ENCODE measurements at places on chromosomes 16 and 17.
A peak's percentile ranks its signal among the peaks of the same experiment; 100 is the strongest.

DNA sequence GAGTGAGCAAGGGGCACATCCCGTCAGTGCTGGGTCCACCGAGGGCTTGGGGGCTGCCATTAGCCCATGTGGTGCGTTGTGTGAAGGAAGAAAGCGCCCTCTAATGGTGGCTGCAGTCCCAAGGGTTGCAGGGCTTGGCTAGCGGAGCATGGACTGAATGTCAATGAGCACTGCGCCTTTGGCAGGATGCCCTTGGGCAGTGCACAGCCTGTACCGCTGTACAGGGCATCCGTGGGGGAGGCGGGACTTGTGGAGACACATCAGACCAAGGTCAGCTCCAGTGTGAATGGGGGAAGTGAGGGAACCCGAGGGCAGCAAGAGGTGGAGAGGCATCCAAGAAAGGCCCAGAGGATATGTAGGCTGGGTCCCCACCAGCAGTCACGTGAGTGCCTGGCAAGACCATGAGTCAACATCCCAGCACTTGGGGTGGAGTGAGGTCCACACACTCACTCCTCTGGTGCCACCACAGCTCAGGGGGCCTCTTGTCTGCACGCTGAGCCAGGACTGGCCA, 75.5 kb upstream of the MED9 start:
- no peak for DNase-seq

- no peak for DNase-seq
Observed at GRCh38 chr16:24966634-24967033, 48.5 kb downstream of the ARHGAP17 start.

DNA sequence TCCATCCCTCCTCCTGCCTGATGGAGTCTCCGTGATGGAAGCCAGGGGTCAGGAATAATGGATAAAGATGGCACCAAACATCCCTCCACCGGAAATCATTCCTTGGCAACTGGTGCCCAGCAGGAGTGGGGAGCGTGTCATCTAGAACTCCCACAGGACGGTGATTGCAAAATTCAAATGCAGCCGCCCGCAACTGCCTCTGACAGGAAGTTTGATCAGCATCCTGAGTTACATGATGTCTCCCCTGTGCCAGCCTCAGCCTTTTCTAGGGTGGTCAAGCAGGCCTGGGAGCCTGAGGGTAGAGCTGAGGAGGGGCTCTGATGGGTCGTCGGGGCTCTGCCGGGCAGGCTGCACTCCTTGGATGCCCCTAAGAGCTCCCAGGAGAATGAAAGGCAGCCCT, 52.8 kb downstream of the GSG1L start:
- DNase-seq: no peak

DNA sequence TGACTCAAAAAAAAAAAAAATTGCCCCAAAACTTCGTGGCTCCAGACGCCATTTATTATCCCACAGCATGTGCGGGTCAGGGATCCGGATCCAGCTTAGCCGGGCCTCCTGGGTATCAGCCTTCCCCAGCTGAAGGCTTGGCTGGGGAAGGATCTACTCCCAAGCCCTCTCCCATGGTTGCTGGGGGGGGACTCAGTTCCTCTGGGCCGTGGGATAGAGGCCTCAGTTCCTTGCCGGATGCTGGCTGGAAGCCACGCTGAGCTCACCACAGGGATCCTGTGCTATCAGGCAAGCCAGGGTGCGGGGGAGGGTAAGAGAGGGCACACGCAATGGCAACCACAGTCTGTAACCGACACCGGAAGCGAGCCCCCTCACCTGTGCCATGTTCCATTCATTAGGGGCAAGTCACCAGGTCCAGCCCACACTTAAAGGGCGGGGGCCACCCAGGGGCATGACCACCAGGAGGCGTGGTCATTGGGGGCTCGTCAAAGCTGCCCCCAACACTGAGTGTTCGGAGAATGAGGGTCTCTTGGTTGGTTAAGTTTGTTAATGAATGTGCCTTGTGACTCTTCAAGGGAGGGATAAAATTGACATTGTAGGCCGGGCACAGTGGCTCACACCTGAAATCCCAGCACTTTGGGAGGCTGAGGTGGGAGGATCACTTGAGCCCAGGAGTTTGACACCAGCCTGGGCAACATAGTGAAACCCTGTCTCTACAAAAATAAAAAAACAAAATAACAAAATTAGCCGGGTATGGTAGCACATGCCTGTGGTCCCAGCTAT, 210.0 kb upstream of the GSE1 start:
- no peak for DNase-seq

- DNase-seq: no peak
Observed at GRCh38 chr17:7848739-7849129, 6.1 kb upstream of the TMEM88 start.

GRCh38 chr17:68210570-68211315, 37.1 kb upstream of the AMZ2 start:
- DNase-seq: no peak

DNA sequence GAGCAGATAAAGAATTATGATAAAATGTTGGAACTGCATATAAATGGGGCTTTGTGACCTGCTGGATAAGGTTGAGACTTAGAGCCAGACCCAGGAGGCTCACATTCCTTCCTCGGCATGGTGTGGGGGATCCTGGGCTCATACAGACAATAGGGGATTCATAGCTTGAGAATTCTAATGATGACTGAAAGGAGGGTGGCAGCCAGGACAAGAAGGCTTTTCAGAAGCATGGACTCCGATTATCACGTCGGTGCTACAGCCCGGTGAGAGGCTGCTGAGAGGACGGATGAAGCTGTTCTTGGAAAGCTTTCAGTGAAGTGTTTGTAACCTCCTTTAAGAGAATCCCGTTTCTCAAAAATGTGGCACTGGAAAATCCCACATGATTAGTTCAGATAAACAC, 167.2 kb downstream of the ANKFN1 start:
- DNase-seq: no peak

GRCh38 chr17:81392909-81393654, 2.2 kb upstream of the BAHCC1 start:
- DNase-seq: peak; percentile 87

GRCh38 chr16:85354686-85355514, 242.6 kb upstream of the CIBAR2 start:
- peak; percentile 80 for DNase-seq

GRCh38 chr16:88356727-88357199, 26.0 kb upstream of the ZNF469 start:
- DNase-seq: no peak

DNA sequence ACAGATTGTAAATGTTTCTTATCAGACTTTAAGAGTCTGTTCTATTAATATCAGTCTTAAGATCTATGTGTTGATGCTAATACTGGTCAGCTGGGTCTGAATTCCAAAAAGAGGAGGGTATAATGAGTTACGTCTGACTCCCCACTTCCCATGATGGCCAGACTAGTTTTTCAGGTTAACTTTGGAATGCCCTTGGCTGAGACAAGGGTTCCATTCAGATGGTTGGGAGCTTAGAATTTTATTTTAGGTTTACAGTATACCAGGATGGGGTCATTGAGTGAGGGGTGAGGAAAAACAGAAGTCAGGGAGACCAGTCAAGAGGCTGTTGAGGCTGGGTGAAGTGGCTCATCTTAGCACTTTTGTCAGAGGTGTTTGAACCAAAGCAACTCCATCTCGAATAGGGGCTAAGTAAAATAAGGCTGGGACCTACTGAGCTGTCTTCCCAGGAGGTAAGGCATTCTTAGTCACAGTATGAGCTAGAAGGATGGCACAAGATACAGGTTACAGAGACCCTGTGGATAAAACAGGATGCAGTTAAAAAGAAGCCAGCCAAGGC, 2.9 kb upstream of the TMEM231 start:
- DNase-seq: no peak

DNA sequence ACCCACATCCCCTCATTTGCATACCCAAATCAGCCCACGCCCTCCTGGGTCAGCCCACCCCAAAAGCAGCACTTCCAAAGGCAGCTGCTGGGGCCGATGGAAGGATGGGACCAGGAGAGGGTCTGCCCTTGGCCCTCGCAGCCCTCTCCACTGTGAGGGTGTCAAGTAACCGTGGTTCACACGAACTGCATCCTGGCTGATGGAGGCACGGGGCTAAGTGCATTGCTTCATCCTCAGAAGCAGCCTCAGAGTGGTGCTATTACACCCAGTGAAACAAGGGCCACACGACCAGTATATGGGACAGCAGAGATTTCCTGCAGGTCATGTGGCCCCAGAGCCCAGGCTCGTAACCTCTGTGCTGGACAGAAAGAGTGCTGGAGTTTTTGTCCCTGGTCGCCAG, 13.2 kb upstream of the ATP2A3 start:
- DNase-seq: no peak

DNA sequence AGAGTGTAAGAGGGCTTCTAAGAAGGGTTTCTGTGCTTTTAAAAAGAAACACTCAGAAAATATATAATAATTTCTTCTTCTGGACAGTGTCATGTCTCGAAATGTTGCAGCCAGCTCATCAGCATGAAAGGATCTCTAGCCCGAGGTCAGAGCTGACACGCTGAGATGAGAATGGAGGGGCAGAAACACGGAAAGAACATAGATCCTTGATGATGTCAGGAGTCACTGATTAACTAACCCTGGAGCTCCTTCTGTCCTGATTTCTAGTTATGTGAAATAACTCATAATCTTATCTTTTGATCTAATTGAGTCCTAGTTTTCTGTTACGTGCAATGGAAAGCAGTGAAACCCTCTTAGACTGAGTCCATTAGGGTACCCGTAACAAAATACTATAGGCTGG, 10.3 kb upstream of the TOX3 start:
- DNase-seq: no peak

DNA sequence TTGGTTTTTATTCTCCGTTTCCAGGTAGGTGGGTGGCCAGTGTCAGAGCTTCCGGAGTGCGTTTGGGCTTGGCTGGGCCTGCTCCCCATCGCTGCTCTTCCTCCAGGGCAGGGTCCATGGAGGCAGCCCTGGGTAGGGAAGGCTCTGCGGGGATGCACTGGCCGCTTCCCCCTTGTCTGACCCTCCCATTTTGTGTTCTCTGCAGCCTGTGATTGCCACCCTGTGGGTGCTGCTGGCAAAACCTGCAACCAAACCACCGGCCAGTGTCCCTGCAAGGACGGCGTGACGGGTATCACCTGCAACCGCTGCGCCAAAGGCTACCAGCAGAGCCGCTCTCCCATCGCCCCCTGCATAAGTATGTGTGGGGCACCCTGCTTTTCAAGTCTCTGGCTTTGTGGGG, 158.3 kb downstream of the NTN1 start:
- DNase-seq: no peak

DNA sequence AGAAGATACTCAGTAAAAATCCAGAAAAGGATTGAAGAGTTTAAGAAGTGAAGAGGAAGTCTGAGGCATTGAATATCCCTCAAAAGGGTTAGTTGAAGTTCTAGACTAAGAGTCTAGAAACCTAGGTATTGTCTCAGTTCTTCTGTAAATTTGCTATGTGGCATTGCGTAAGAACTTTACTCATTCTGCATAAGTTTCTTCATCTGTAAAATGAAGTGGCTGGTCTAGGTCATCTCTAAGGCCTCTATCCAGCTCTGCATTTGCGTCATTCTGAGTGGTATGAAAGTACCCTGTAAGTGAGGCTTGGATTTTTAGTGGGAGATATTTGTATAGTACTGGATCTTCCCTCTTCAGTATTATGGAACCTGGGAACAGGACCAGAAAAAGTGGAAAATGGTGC, 130.2 kb downstream of the MYO1D start:
- DNase-seq: no peak

DNA sequence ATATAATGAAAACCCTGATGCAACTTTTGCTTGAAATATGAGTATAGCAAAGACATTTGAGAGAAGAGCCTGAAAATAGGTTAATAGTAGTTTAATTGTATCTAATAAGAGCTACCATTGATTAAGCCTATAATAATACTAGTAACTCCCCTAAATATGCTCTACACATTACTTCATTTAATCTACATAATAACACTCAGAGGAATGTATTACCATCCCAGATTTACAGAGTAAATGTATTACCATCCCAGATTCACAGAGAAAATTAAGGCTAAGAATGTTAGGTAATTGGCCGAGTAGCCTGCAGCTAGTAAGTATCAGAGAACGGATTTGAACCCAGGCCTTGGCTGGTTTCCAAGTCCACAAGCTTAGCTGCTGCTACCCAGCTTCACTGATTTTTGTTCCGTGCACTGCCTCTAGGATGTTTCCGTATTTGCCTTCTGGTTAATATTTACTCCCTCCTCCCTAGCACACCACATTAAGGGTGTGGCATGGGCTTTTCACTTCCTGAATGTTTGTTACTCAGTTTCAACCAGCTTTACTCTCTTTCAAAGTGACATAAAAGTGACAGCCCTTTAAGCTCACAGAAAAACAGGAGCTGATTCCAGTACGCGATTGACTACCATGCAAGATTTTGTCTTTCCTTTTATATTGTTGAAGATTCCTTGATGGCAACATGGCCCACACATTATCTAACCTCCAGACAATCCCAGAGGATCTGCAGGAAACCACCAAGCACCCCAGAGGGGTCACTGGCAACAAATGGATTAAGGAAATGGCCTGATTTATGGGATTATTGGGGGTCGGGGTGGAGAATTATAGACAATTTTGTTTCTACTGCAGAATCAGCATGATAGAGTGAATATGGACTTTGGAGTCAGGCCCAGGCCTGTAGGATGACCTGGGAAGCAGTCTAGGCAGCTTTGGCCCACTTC, 26.7 kb upstream of the TOX3 start:
- no peak for DNase-seq

DNA sequence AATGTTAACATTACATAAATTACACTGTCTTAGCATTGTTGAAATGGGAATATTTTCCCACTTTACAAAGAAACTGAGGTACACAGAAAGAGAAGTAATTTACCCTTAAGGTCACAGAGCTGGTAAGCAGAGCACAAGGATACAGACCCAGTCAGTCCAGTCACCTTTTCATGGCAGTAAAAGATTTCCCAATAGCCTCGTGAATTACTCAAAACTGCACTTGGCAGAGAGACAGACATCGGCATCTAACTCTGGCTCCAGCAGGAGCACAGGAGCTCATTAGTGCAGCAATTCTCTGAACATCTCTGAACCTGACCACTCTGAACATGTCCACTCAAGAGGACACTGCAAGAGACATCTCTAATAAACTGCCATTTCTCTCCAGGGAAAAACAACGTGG, 3.1 kb downstream of the TEX2 start:
- DNase-seq: no peak

- no peak for DNase-seq
Observed at GRCh38 chr17:48553190-48553547, 8.3 kb upstream of the HOXB2 start.

DNA sequence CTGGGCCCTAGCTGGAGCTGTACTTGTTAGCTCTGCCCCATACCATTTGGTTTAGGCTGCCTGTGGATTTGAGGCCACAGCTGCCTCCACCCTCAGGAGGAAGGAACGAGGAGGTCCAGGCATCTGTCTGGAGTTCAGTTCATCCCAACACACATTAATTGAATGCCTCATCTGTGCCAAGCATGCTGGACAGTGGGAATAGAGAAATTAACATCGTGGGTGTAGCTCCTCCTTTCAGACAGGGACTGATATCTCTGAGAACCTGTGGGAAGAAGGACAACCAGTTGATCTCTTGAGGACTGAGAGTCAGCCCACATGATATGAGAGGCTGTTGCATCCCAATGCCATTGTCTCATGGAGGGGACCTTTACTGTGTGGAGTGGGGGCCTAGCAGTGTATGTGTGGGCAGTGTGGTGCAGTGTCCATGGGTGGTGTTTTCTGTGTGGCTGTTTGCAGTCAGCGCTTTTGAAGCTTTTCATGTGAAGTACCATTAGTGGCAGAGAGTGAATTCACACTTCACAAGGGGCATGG, 29.4 kb upstream of the DDX52 start:
- no peak for DNase-seq
